ENCODE measurements at places on chromosomes 7 and 10.

GRCh38 chr10:109912335-109913281 is 10.7 kb downstream of the XPNPEP1 start:
- DNase-seq: no peak

GRCh38 chr10:122279725-122280141 is 8.6 kb downstream of the BTBD16 start:
- no peak for DNase-seq

DNA sequence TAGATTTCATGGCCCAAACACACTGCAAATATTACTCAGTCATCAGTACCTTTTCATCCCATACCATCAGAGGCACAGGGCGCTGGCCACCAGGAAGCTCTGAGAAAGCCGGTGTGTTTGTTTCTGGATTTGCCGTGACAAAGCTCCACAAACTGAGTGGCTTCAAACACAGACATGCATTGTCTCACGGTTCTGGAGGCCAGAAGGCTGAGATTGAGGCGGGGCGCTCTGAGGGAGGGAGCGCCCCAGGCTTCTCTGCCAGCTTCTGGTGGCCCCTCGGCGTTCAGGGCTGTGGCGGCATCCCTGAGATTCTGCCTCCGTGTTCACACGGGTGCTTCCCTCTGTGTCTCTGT is 3.7 kb upstream of the TTYH3 start:
- no peak for DNase-seq

GRCh38 chr10:49177391-49178355 is 10.5 kb downstream of the TMEM273 start:
- DNase-seq: peak; percentile 37

GRCh38 chr7:26212921-26213718 is 11.6 kb downstream of the CBX3 start:
- DNase-seq: no peak

- no peak for DNase-seq
These were observed 41.2 kb downstream of the AP3M1 start for GRCh38 chr10:74109452-74109851.

GRCh38 chr10:126127481-126128029 is 231.2 kb downstream of the FANK1 start:
- no peak for DNase-seq

DNA sequence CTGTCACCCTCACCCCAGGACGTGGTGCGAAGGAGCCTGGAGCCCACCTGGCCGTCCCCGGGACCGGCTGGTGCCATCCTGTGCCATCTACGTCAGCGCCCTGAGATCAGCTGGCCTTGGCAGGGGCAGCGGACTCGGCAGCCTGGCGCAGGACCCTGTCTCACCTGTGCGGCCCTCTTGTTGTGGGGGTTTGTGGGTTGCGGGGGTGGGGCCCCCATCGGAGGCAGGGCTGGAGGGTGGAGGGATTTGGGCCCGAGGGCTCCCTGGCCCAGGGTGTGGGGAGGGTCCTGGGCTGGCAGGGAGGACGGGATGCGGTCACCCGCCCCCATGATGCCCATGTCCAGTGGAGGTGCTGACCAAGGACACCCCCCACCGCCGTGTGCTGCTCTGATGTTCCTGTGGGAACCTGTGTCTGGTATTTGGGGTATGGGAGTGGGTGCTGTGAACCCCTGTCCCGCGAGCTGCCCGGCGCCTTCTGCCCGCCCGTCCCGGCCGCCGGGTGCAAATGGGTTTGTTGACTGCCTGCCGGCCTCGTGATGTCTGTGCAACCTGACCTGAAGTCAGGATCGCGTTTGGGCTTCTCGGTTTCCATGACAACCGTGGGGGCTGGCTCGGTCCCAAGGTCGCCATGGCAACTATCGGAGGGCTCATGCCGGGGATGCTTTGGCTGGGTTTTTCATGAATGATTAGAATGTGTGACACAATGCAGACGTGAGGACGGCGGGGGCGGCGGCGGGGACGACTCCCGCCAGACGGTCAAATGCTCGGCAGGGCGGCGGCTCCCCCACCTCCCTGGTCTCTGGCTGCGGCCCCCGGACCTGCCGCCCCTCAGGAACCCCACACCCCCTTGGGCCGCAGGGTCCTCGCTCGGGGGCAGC is 7.3 kb downstream of the MAFK start:
- DNase-seq: no peak

DNA sequence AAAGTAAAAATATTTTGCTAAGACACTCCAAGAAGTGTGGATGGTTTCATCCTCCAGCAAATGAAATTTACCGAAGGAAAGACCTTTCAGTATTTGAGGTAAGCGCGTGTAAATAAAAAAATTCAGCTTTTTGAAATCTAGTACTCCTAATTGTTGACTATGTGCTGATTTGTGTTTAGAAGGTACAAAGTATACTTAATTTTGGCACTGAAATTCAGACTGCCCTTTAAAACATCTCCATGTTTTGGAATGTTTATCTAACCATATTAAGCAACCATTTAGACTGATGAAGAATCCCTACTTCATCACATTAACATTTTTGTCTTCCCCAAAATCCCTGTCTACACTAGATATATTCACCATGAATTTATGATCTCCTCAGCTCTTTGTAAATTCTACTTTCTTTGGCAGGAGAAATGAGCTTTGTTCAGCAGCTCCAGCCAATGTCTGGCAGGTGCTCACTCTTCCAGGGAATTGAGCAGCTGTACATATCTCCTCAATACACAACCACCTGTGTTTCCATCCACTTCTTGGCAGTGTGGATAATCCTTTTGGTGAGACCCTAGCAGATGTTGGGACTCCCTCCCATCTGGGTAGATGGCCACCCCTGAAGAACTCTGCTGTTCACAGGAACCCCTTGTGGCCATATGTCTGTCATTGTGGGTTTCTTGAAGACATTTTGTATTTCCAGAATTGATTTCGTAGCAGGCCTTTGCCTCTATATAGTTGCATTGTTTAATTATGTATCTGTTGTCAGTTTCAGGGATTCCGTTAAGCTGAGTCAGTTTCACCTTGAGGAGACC is 129.4 kb upstream of the SAMD8 start:
- DNase-seq: no peak

GRCh38 chr7:123748171-123748733 is 551 bp downstream of the WASL start:
- peak; percentile 13 for DNase-seq

GRCh38 chr10:5647507-5648240 is 18.7 kb downstream of the ASB13 start:
- DNase-seq: no peak

DNA sequence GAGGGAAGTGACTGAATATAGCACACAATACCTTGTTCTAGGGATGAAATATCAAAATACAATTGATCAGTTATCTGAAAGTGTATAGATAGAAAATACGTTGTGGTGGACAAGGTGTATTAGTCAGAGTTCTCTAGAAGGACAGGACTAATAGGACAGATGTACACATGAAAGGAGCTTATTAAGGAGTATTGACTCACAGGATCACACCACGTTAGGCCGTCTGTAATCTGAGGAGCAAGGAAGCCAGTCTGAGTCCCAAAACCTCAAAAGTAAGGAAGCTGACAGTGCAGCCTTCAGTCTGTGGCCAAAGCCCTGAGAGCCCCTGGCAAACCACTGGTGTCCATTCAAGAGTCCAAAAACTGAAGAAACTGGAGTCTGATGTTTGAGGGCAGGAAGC is 406.1 kb downstream of the MDFIC start:
- DNase-seq: no peak

DNA sequence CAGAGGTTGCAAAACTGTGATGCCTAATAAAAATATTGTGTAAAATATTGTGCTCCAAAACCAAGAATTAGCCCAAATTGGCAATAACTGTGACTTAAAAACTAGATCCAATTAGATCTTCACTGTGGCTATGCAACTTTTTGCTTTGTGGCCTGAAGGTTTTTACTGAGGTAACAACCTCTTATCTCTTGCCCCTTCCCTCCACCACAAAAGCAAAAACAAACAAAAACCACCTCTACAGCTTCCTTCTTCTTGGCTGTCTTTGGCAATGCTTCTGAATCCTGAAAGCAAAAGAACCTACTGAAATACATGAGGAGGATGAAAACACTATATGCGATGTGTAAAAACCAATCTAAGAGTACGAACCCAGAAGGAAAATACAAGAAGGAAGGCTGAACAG is 226.7 kb upstream of the MBL2 start:
- DNase-seq: no peak

- no peak for DNase-seq
These were observed 429.9 kb downstream of the SORCS3 start for GRCh38 chr10:105070952-105071351.

DNA sequence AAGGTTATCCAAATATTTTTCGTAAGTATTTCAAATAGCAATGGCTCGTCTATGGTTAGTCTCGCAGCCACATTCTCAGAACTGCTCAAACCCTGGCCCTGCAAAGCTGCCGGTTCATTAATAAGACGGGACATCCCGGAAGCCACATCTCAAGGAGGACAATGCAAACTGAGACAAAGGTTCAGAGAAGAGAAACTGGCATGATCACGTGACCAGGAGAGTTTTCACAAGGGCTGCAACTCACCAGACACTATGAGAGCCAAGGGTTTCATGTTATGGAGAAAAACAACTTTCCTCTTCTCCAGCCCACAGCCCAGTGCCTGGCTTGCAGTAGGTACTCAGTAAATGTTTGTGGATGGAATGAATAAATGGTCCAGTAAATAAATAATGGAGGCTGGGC is 5.0 kb upstream of the HSPA12A start:
- no peak for DNase-seq

GRCh38 chr10:102131286-102132170 is 1.3 kb upstream of the PPRC1 start:
- DNase-seq: no peak

DNA sequence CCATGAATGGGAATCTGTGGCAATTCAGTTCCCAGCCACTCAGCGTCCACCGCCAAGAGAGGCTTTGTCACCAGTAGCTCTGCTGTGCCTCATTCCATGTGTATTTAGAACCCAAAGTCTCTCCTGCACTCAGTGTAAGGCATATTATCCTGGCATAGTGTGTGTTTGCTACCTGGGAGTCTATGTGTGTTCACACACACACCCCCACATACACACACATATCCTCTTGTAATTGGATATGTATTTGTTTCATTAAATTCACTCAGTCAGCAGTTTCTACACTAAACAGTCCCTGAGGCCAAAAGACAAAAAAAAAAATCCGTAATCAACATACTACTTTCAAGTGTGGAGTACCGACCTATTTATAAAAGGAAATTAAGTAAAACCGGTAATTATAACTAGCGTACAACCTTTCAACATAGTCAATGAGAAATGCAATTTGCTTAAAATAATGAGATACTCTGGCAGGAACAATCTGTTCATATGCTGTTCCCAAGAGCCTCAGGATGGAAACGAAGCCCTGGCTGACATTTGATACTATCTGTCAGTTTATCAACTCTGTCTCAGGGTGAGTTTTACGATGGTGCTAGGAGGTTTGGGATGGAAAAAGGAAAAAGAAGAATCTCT is 425.8 kb upstream of the CELF2 start:
- DNase-seq: no peak

DNA sequence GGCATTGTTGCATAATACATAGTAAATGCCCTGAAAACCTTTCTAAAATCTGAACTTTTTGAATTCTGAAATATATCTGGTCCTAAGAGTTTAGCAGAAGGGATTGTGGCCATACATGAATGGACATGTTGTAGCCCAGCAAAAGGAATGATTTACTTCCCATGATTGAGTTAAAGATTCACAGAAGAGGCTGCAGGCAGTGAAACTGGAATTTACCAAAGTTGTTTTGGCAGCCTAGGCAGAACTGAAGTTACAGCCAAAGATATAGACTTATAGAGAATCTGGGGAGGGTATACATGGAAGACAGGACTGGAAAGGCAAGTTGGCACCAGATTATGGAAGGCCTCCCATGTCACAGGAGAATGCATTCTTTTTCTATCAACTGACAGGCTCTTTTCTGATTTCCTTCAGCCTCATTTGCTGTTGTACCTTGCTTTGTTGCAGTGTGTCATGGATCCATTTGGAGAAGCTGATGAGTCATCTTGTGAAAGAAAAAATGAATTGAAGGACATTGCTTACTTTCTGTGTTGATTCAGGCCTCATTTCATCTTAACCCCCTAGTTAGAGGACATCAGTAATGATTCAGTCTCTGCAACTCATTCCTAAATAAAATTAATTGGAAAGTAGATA is 356.2 kb upstream of the LRGUK start:
- no peak for DNase-seq

DNA sequence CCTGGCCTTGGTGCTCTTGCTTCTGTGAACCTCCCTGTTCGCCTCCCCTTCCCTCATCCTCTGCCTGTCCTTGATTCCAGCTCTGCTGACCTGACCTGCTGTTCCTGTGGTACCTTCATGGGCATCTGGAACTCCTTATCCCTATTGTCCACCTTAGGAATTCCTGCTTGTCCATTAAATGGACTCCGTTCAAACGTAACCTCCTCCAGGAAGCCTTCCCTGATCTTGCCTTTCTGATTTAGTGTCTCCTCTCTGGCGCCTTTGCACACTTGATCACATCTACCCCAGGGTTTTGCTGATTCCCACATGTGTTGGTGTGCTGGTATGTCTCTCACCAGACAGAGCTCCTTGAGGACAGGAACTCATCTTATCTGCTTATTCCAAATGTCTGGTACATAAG is 20.9 kb downstream of the TSPAN15 start:
- no peak for DNase-seq

DNA sequence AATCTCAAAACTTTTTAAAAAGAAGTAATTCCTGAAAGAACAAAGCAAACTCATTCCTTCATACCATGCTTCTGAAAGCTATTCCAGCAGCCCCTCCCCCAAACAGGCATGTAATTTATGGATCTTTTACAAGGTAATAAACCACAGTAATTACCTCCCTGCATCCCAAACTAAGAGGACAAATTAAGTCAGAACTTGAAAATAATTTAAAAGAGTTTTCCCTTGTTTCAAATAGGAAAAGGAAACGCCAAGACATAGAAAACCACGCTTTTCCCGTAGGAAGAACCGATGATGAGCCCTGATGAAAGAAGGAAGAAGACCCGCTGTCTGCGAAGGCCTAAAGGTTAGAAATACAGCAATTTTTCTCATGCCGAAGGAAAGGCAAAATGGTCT is 8.9 kb downstream of the HOXA4 start:
- no peak for DNase-seq

DNA sequence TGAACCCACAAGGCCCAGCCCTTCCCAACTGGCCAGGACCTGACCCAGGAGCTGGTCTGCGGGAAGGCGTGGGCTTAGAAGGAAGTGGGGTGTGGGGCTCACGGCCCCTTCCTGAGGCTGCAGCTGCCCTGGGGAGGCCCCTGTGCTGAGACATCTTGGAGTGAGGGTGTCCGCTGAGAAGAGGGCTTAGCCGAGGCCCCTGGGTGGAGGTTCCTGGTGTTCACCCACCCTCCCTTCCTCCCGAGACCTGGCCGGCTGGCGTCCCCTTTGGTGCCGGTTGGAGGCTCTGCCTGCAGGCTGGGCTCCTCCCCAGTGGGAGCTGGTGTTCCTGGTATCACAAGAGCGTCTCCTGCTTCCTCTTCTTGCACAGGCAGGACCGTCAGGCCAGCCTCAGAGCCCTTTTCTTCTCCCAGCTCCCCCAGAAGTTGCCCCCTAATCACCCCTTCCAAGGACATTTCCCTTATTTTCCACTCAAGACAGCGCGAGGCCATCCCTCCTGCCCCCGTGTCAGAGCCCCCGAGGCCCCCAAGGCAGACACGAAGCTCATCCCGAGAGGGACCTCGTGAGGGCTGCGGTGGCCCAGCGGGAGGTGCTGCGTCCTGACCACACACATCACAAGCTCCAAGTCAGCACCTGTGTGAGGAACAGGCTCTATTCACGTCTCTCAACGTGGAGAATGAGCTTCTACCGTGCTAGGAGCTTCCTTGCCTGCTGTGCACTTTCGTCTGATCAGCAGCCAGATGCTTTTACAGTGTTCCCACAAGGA is 25.1 kb upstream of the FAM20C start:
- DNase-seq: no peak
